A549 treated with CpdA at 1 μM for 4 hours (cell line): ENCODE measurements at places on chromosomes 3 and 15. TPM values are rescaled to one million over a fixed set of nuclear protein-coding genes. Genes with fewer than 3 reads are reported as not detected.

C3orf49 gene
- total RNA-seq, result not detected in 5 replicates

TP63 gene
- total RNA-seq, result 0.27 to 0.71 TPM (median 0.55 TPM) in 5 replicates

TMC3 gene
- not detected in 5 replicates for total RNA-seq

ABHD10 gene
- total RNA-seq, result 19.8 to 27.1 TPM (median 22.4 TPM) in 5 replicates

C3orf38 gene
- 16.8 to 22.3 TPM (median 17.6 TPM) in 5 replicates for total RNA-seq

LRIG1 gene
- total RNA-seq, result 4.8 to 6.4 TPM (median 5.6 TPM) in 5 replicates

THOC7 gene
- total RNA-seq, result 57.9 to 69.6 TPM (median 61.3 TPM) in 5 replicates
